Natural killer cell treated with Interleukin-12 subunit alpha and Interleukin-12 subunit beta and Interleukin-15 and Interleukin-18, amount 100 ng/mL, for 72 hours (primary cell): ENCODE measurements at places on chromosomes 2 and 18. TPM values are rescaled to one million over a fixed set of nuclear protein-coding genes. Genes with fewer than 3 reads are reported as not detected.

Gene OR6B3
- total RNA-seq, result not detected

Gene UGT1A3
- total RNA-seq, result not detected

Gene PARD3B
- not detected for total RNA-seq

DNA sequence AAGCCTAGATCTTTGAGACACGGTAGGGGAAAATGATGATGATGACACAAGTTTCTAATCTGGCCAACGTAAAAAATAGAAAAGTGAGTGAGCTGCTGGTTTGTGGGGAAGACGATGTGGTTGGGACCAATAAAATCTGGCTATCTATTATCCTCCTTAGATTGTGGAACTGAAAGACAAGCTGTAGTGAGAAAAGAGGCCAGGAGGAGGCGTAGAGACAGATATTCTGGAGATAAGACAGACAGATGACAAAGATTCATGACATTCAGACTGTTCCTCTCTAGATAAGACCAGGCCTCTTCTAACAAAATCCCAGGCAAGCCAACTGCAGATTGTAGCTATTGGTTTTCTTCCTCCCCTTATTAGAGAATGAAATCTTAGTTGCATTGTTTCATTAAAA is 376.3 kb upstream of the UBE2E3 start:
- DNase-seq, result no peak

Gene CABLES1
- total RNA-seq, result not detected

Gene CDK15
- not detected for total RNA-seq

DNA sequence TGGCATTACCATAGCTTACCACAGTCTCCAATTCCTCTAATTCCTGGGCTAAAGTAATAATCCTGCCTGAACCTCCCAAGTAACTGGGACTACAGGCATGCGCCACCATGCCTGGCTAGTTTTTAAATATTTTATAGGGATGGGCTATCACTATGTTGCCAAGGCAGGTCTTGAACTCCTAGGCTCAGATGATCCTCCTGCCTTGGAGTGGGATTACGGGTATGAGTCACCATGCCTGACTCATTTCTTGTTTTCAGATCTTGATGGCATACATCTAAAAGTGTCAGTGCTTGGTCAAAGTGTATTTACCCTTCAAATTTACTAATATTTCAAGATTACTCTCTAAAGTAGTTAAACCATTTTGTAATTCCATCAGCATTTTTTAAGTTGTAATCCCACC is 9.4 kb upstream of the SOCS6 start:
- DNase-seq, result no peak

DNA sequence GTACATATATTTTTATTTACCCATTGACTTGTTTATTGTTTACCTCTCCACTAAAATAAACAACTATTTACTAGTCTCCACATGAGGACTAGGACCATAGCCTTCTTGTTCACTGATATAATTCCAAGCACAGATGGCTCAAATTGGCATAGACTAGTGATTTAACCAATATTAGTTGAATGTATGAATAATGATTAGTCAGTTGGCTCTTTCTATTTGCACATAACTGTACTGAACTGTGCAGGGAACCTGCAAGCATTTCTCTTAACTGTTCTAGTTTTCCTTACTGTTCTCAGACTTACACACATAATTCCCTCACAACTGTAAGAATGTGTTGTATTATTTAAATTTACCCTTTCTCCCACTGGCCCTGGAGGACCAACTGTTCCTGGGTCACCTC is 91.9 kb downstream of the COL3A1 start:
- DNase-seq, result no peak

GRCh38 chr2:121167411-121167810 is 117.6 kb downstream of the TFCP2L1 start:
- DNase-seq, result no peak

DNA sequence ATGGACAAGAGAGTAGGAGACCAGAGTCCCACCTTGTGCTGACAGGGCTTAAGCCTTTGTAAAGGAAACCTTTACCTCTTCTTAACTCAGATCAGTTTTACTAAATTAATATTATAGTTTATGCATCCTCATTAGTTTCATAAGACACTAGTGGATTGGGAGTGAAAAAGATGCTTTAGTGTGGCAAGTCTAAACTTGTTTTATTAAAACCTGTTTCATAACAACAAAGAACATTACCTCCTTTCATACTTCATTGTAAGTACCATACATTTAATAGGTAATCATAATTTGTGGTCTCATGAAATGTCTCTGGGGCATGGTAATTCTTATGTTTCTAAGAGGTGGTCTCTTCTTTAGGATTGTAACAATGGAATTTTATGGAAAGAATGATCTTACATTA is 63.4 kb downstream of the PIKFYVE start:
- no peak for DNase-seq

GRCh38 chr2:23719716-23720115 is 207.2 kb downstream of the ATAD2B start:
- no peak for DNase-seq

Gene CYP20A1
- 21.6 TPM for total RNA-seq

Gene DSG2
- 0.14 TPM for total RNA-seq

Gene CTLA4
- 54.8 TPM for total RNA-seq

- no peak for DNase-seq
Measured at GRCh38 chr2:143801561-143801960, 672.3 kb downstream of the ARHGAP15 start.

DNA sequence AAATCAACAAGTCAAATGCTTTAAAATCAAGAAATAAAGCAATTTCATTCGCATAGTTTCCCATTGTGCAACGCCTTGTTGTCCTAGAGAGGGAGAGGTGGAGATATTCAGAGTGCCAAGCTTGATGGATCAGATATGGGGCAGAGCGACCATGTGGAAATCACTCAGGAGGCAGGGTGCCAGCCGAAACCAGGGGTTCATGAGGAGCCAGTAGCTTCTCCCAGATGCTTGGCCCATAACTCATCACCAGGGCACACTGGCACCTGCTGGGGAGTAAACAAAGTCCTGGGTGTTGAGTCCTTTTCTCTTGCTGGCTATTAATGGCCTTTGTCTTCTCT is 53.0 kb upstream of the ASAP2 start:
- no peak for DNase-seq

DNA sequence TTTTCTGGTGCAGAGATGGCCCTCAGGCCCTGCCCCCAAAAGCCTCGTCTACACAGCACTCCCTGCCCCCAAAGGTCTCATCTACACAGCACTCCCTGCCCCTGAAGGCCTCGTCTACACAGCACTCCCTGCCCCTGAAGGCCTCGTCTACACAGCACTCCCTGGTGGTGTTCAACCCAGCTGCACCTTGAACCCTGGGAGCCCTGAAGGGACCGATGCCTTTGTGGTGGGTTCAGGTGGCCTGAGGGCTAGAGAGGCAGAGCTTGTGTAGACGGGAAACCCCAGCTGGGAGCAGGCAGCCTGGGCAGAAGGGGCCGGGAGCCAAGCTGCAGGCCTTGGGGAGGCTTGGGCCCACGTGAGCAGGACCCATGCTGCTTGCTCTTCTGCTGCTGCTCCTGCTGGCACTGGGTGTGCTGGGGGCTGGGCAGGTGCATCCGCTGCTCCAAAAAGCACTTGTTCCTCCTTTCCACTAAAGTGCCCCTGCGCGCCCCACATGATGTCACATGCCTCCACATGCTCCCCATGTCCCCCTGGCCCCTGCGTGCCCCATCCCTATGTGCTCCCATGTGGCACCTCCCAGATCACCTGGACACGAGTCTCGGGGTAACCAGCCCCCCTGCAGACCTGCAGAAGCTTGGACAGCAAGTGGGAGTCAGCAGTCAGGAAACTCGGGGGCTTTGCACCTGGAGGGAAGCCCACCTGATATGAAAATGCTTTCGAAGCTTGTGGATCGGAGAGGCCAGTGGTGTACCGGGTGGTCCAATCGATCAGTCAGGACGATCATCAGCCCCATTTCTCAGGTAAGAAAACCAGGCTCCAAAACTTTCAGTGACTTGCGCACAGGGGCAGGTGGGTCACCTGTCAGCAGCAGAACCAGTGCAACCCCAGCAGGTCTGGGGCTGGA is 94.9 kb upstream of the CTDP1 start:
- DNase-seq, result peak; percentile 31

- no peak for DNase-seq
Measured at GRCh38 chr2:144632809-144633208, 112.9 kb upstream of the ZEB2 start.

Gene ANTXR1
- total RNA-seq, result 0.40 TPM

DNA sequence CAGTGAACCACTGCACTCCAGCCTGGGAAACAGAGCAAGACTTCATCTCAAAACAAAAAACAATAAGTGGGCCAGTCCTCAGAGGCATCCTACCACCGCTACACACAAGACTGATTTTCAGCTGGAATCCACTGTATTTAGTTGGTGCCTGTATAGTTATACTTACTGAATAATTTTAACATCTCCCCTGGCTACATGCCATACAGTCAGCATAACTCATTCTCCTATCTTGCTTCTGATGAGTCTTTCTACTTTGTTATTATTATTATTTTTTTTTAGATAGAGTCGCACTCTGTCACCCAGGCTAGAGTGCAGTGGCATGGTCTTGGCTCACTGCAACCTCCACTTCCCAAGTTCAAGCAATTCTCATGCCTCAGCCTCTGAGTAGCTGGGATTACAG is 19.9 kb upstream of the CAB39 start:
- no peak for DNase-seq

Gene AUP1
- 233 TPM for total RNA-seq

GRCh38 chr2:113080134-113080533 is 12.4 kb downstream of the IL1F10 start:
- DNase-seq, result no peak
